Prostate gland (tissue), 2 donors: ENCODE measurements at places on chromosomes 6 and 20. TPM values are rescaled to one million over a fixed set of nuclear protein-coding genes. Genes with fewer than 3 reads are reported as not detected.

Gene SLC22A3
- total RNA-seq: 118 TPM

Gene CENPB
- total RNA-seq: 76.6 TPM

Gene VARS1
- total RNA-seq: 38.5 TPM

Gene COX7A2
- 724 TPM for total RNA-seq

Gene SPATA25
- 2.0 TPM for total RNA-seq

Gene GABRR2
- total RNA-seq: 0.14 TPM

Gene CST7
- total RNA-seq: 3.6 TPM

Gene HMGCLL1
- total RNA-seq: 5.7 TPM

Gene TBXT
- 0.23 TPM for total RNA-seq

Gene PHF3
- 63.9 TPM for total RNA-seq

Gene TRERF1
- 34.8 TPM for total RNA-seq

Gene GNAS-AS1
- total RNA-seq: 0.50 TPM

Gene NOX3
- not detected for total RNA-seq

Gene CRNKL1
- 22.0 TPM for total RNA-seq

Gene NPEPL1
- 63.1 TPM for total RNA-seq

Gene PFDN4
- 43.2 TPM for total RNA-seq

Gene PTPRT
- 3.5 TPM for total RNA-seq

Gene NR2E1
- not detected for total RNA-seq

Gene GSTA3
- not detected for total RNA-seq

Gene BYSL
- total RNA-seq: 12.6 TPM

Gene ENPP5
- 45.7 TPM for total RNA-seq

Gene LY6G6C
- total RNA-seq: not detected

Gene ADAM33
- 38.3 TPM for total RNA-seq

Gene ANGPT4
- total RNA-seq: 1.2 TPM
